HCT116 (cell line): ENCODE measurements at places on chromosomes 2 and 18. TPM values are rescaled to one million over a fixed set of nuclear protein-coding genes. Genes with fewer than 3 reads are reported as not detected.

DNA sequence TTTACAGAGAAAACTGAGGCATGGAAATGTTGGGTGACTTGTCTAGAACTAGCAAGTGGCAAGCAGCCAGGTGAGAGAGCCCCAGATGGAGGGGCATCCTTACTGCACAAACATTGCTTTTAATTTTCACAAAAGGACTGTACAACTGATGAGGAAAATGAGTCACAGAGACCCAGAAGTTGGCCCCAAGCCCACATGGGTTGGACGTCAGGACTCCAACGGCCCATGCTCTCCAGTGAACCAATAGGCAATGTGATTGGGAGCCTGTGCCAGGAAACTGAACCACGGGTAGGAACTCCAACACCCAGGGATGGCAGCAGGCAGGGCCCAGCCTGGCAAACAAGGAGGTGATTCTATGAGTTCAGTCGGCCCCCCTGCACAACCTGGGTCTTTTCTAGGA is 50.8 kb downstream of the PID1 start:
- no peak for DNase-seq

GRCh38 chr2:227192491-227192890 is 28.1 kb downstream of the COL4A3 start:
- DNase-seq, result no peak

DNA sequence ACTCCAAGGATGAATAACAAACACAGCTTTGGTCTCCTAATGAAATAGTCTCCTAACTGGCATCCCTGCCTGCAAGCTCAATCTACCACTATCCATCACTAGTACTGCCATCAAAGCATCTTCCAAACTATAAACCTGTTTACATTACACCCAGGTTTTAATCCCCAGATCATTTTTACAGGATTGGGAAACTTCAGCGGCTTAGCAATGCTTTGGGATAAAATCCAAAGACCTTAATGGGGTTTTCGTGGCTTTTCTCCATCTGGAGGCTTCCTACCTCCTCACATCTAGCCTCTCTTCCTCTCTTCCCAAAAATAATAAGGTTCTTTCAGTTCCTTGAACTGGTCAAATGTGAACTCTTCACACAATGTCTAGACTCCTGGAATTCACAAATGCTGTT is 92.2 kb upstream of the SETBP1 start:
- no peak for DNase-seq

DNA sequence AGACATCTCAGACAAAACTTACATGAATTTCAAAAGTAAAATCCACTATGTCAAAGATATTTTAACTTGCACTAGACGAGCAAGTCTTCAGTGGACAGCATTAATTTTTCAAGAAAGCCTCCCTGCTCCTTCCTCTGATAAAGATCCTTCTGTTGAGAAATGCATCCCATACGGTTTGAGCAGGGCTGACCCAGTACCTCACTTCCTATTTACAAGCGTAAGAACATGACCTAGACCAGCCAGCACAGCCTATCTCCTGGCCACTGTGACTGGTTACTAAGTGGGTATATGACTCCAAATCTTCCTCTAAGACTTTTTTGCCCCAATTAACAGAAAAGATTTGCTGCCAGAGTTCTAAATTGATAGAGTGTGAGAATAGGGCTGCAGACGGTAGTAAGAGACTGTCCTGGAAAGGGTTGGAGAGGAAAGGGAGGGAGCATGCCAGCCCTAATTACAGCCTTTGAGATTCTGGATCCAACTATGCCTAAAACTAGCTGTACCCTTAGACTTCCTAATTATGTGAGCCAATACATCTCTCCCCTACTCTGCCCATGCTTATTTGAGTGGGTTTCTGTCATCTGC is 108.4 kb downstream of the PRELID3A start:
- no peak for DNase-seq

DNA sequence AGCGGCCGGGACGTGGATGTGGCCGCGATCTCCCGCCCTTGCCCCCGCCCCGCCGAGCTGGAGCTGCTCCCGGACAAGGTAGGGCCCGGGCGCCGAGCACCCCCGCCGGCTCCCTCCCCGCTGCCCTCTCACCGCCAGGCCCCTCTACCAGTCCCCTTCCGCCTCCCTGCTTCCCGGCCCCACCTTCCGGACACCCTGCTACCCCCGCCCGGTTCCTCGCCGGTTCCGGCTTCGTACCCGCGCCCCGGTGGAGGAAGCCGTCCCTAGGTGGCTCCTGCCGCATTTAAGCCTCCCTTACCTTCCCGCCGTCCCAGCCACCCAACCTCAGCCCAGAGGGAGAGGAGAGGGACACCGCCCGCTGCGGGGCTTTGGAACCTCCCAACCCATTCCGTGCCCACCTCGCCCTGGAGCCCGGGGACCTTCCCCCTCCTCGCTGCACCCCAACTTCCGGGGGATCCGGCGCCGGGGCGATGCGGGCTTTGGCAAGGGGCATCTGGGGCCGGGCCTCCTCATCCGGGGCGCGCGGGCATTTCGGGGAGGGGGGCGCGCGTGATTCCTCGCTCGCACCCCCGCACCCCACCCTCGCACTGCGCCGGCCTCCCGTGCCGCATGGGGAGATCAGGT is 475 bp downstream of the B3GNT2 start:
- no peak for DNase-seq

DNA sequence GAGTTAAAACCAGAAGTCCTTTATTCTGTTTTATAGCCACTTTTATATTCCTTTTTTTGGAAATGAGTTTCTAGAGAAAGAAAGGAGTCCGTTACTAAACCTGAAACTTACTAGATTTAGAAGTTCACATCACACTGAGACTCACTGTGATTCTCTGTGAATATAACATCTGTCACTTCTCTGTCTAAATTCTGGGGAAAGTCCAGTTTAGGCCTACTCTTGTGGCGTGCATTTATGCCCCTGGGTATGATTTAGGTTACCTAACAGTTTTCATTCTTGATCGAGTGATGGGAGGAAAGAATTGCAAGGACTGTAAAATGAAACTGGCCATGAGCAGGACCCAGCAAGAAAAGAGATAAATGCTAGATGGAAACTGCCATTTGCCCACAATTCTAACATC is 449.6 kb downstream of the SPAG16 start:
- no peak for DNase-seq

DNA sequence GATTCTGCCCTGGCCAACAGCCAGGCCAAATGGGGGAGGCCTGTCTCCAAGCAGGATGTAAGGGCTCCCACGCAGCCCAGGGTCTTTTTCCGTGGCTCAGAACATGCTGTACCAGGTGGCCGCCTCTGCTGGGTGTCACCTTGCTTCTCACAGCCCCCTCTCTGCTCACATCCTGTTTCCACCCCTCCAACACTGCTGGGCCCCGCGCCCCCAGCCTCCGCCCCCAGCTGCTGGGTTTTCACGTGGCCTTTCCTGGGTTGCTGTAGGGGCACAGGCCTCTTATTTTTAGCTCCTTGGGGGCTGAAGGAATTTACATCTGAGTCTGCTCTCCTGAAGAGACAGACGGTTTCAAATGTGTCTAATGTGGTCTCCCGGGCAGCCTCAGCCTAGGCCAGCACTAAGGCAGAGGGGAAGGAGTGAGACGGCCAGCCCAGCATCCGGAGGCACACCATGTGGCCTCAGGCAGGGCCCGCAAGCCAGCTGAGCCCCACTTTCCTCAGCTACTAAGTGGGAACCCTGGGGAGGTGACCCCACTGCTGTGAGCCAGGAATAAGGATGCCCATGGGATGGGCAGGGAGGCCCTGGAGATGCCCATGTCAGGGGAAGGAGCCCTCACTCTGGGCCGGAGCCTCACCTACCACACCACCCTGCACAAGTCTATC is 18.7 kb upstream of the DUSP2 start:
- no peak for DNase-seq

GRCh38 chr2:21972586-21972985 is 848.8 kb downstream of the TDRD15 start:
- no peak for DNase-seq

DNA sequence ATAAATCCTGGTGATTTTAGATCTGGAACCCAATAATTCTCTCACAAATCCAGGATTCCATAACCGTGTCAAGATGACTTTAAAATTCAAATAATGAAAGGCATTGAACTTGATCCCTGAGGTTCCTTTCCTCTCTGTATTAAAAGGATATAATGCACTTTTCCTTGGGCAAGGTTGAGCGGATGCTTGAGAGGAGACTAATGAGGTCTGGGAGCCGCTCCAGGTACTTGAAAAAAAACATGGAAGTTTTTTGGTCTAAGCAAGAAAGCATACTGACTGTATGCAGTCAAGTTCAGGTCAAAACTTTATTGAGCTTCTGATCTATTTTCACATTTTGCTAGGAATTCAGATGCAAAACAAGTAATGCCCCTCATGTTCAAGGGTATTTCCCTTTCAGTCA is 318.5 kb downstream of the RAD51AP2 start:
- DNase-seq, result no peak

GRCh38 chr18:8643326-8643878 is 34.2 kb downstream of the RAB12 start:
- DNase-seq, result no peak

DNA sequence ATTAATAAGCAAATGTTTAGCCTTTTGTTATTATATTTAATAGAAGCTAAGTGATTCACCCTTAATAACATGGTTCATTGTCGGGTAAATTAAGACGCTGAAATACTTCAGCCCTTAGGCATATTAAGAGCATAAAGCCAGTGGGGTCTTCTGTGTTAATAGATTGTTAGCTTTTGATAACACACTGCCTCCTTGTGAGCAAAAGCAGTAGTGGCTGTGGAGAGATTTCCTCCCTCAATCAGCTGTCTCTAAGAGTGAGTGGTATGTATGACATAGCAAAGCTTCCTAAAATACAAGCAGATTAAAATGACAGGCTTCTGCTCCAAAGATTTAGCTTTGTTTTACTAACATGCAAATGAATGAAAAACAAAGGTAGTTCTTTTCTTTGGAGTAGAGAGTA is 143.7 kb upstream of the SYT4 start:
- DNase-seq, result no peak

GRCh38 chr2:145961846-145962245 is 1441.9 kb upstream of the ZEB2 start:
- DNase-seq, result no peak

GRCh38 chr2:138474100-138474825 is 27.3 kb upstream of the SPOPL start:
- no peak for DNase-seq

- no peak for DNase-seq
These were observed 356.3 kb downstream of the SATB2 start for GRCh38 chr2:199101487-199101886.

- no peak for DNase-seq
These were observed 142.0 kb downstream of the RTP5 start for GRCh38 chr2:242011516-242011915.

- DNase-seq, result no peak
These were observed 564.0 kb downstream of the TNS1 start for GRCh38 chr2:217438821-217439220.

GRCh38 chr2:74685408-74685807 is 31.4 kb downstream of the SEMA4F start:
- no peak for DNase-seq

DNA sequence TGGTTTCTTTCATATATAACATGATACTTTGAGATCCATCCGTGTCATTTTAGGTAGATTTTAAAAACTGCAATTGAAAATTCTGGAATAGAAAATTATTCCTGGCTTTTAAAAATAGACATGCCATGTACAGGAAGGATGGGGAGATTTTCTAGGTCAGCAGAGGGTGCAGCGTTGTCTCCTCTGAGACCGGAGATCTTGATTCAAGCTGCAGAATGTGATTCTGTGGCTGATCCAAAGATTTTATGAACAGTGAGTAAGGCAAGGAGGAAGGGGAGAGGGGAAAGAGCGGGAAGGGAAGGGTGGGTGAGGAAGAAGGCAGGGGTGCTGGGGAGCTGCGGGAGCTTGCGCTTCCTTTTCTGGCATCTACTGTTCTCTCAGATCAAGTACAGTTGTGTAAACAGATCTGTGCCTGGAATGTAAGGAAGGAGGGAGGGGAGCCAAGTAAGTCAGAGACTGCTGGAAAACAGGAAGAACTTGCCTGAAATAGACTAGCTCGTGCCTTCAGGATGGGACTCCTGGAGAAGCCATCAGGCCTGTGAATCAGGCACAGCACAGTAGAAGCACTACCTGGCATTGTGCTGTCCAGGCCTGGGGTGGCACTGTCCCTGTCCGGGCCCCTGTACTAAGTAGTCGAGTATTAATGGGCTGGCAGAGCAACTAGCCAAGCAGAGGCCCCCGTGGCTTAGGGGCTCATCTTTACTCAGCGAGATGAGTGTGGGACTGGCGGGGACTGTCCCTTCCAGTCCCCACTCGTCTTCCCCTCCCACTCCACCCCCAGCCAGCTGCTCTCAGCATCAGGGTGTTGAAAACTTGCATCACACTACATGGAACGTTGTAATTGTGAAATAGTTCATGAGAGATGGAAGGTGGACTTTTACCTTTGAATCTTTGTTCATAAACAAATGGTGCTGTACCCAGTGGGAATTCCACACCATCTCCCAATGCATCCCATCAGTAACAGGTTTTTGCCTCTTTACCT is 163.5 kb downstream of the UXS1 start:
- DNase-seq, result no peak

GRCh38 chr2:170339750-170340692 is 162.1 kb downstream of the MYO3B start:
- DNase-seq, result no peak

DNA sequence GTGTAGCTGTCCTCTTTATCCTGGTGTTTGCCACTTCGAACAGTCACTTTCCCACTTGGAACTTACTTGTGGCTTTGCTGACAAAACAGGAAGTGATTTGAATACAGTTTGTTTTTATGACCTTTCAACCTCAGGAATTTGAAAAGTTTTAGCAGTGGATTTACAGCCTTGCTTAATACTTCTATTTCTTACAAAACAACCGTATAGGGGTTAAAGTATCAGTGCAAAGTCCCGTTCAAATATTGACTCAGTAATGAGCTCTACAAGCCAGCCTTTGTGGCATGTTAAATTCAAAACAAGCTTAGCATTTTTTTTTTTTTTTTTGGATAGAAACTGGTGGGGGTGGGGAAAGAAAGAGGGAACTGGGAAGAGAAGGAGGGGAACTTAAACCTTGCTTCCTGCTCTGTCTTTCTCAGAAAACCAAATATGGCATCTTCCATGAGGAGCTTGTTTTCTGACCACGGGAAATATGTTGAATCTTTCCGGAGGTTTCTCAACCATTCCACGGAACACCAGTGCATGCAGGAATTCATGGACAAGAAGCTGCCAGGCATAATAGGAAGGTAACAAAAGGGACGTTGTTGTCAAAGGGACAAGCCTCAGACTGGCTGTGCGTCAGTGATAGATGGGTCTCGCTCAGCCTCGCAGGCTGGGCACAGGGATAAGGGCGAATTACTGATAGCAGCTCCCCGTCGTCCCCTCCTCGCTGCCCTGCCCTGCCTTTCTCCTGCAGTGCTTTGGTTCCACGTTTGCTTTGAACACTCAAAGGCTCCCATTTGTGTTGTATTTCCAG is at the start of gene HNMT:
HNMT (plus strand) TSS at position 408 of the 793 bp plus-strand sequence; CDS start at position 427, 19 bp downstream.
- DNase-seq, result no peak

ARHGAP15 gene
- 0.42 TPM for total RNA-seq

POLE4 gene
- total RNA-seq, result 25.6 TPM

UGT1A6 gene
- total RNA-seq, result not detected

SERPINB10 gene
- total RNA-seq, result not detected

SKA1 gene
- 34.5 TPM for total RNA-seq
